Natural killer cell treated with Interleukin-12 subunit alpha and Interleukin-12 subunit beta and Interleukin-15 and Interleukin-18, amount 100 ng/mL, for 72 hours (primary cell): ENCODE measurements at places on chromosomes 2 and 18. TPM values are rescaled to one million over a fixed set of nuclear protein-coding genes. Genes with fewer than 3 reads are reported as not detected.

ST8SIA3 gene
- not detected for total RNA-seq

ANAPC1 gene
- total RNA-seq, result 146 TPM

TGFA gene
- 1.6 TPM for total RNA-seq

CAPN14 gene
- 0.43 TPM for total RNA-seq

LCT gene
- total RNA-seq, result 0.33 TPM

ANO7 gene
- 7.1 TPM for total RNA-seq

RALBP1 gene
- total RNA-seq, result 51.0 TPM

FKBP7 gene
- 2.1 TPM for total RNA-seq

ALK gene
- total RNA-seq, result not detected

CYRIA gene
- 5.1 TPM for total RNA-seq

TP53I3 gene
- total RNA-seq, result 4.1 TPM

PPM1B gene
- total RNA-seq, result 75.5 TPM

ATG16L1 gene
- 78.6 TPM for total RNA-seq

LBH gene
- 206 TPM for total RNA-seq

PLCL1 gene
- total RNA-seq, result 0.95 TPM

SERPINB13 gene
- not detected for total RNA-seq

PROM2 gene
- total RNA-seq, result 1.1 TPM

PRKAG3 gene
- not detected for total RNA-seq

TXNDC2 gene
- total RNA-seq, result not detected

MFSD2B gene
- 0.21 TPM for total RNA-seq

SH3BP4 gene
- not detected for total RNA-seq

SOWAHC gene
- 0.14 TPM for total RNA-seq

ABCG8 gene
- not detected for total RNA-seq

LYPD6 gene
- total RNA-seq, result not detected

MYCN gene
- not detected for total RNA-seq

ALLC gene
- not detected for total RNA-seq

CASP8 gene
- total RNA-seq, result 76.8 TPM

ING5 gene
- 70.6 TPM for total RNA-seq

ZRANB3 gene
- 13.8 TPM for total RNA-seq

MAP4K3 gene
- total RNA-seq, result 9.6 TPM

EMILIN1 gene
- 8.7 TPM for total RNA-seq

ZNF385B gene
- not detected for total RNA-seq

KATNAL2 gene
- 0.95 TPM for total RNA-seq

FHL2 gene
- 0.95 TPM for total RNA-seq

CCDC195 gene
- total RNA-seq, result not detected

ASB1 gene
- 50.2 TPM for total RNA-seq

ECEL1 gene
- not detected for total RNA-seq

TPRKB gene
- total RNA-seq, result 20.0 TPM

SERPINB3 gene
- total RNA-seq, result not detected

DPP10 gene
- not detected for total RNA-seq

REG3G gene
- total RNA-seq, result not detected

ERCC3 gene
- total RNA-seq, result 73.5 TPM

HOXD10 gene
- not detected for total RNA-seq

KIF1A gene
- total RNA-seq, result not detected

UNC80 gene
- not detected for total RNA-seq

SGPP2 gene
- total RNA-seq, result 0.20 TPM

PROKR1 gene
- not detected for total RNA-seq

PREPL gene
- total RNA-seq, result 20.3 TPM

LOXHD1 gene
- total RNA-seq, result not detected

SIX3 gene
- not detected for total RNA-seq

ADGRF3 gene
- total RNA-seq, result 7.4 TPM
